ENCODE measurements at places on chromosomes 2 and 18. TPM values are rescaled to one million over a fixed set of nuclear protein-coding genes. Genes with fewer than 3 reads are reported as not detected.

The SH3BP4 gene
- 18.4 TPM for total RNA-seq

The UGT1A4 gene
- total RNA-seq, result not detected

The ARHGAP28 gene
- total RNA-seq, result 4.0 TPM

The NTSR2 gene
- not detected for total RNA-seq

The HOXD12 gene
- total RNA-seq, result not detected

The UGT1A8 gene
- not detected for total RNA-seq

The INO80C gene
- 27.2 TPM for total RNA-seq

The DYNAP gene
- total RNA-seq, result not detected

The POMC gene
- total RNA-seq, result 5.4 TPM

DNA sequence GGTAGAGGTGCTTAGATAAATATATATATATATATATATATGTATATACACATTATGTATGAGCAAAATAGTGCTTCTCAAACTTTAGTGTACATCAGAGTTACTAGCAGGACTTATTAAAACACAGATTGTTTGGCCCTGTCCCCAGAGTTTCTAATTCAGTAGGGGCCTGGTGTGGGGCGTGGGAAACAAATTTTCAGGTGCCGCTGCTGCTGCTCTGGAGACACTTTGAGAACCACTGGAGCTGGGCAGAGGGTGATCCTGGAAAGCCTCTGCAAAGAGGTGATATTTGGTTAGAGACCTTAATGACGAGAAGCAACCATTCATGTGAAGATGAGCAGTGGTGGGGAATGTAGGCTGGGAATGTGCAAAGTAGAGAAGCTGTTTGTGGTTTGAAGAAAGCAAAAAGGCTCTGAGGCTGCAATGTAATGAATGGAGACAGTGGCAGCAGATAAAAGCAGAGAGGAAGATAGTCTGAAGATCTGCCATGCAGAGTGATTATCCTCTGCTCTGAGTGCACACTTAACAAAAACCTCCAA is 142.9 kb downstream of the PLCL1 start:
- no peak for DNase-seq

DNA sequence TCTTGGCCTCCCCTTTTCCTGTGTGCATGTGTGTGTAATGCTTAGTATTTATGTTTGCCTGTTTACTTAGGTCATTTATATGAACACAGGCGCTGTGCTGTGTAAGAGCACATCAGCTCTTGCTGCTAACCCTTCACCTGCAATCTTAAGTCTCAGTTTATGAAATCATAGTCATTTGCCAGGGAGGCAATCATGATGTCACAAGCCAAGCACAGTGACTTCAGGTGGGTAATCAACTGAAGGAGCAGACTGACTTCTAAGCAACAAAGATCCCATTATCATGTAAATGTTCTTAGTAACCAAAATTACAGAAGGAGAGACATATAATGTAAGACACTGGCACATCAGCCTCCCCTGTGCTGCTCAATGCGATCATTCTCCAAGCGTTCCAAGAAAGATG is 386.3 kb upstream of the MEIS1 start:
- DNase-seq, result no peak

- DNase-seq, result no peak
Observed at GRCh38 chr2:29325544-29325943, 210.3 kb downstream of the CLIP4 start.

GRCh38 chr2:30488012-30488659 is 41.1 kb downstream of the LCLAT1 start:
- DNase-seq, result no peak

GRCh38 chr2:219538504-219538951 is 5.1 kb downstream of the CHPF start:
- DNase-seq, result no peak

DNA sequence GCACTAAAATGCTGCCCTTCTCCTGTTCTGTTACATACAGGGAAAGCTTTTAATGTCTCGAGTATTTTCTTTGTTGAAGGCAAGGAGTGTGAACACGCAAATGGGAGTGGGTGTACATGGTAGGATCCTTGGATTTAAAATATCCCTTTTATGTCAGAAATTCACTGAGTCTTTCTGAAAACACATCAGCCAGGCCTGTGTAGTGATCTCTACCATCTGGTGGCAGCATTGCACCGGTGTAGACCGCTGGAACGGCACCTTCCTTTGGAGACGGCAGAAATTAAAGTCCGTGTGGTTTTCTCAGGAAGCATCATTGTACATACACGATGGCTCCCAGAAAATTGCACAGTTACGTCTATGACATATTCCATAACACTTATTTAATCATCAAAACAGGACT is 515.8 kb downstream of the GALR1 start:
- DNase-seq, result no peak

DNA sequence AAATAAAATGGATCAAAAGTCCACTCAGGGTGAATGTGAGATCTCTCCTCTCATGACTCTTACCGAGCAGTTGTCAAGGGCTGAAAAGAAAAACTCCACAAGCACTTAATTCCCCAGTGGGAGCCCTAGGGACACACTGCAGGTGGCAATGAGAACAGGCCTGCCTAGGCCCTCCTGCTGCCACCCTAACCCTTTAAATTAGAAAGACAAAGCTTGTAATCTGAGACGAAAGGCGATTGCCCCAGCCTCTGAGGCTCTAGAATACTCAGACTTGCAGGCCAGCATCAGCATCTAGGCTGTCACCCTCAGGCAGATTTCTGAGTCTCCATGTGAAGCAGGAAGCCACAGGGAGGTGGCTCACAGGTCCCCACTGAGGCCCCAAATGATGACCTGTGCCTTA is 457.0 kb upstream of the MYT1L start:
- DNase-seq, result no peak

DNA sequence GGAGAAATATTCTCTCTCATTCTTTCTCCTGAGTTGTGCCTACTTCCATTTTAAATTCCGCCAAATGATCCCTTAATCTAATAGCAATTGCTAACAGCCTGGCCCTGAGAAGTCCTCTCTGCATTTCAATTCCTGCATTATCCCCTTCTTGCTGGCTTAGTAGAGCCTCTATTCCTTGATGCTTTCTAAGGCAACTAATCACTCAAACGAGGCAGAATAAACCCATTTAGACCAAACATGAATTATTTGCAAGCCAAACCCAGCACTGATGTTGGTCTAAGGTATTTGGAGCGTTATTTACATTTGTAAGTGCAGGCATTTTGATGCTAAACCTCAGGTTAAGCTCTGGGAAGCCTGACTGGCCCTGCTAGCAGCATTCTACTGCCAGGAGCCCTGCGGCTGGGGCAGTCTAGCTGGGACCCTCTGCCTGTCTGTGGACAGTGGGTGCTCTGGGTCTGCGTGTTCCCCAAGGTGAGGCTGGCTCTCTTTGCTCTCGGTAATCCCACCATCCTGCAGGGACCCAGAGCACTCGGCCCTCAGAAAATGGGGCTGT is 173.1 kb upstream of the HS6ST1 start:
- no peak for DNase-seq

GRCh38 chr2:65655000-65655399 is 222.6 kb upstream of the SPRED2 start:
- no peak for DNase-seq

DNA sequence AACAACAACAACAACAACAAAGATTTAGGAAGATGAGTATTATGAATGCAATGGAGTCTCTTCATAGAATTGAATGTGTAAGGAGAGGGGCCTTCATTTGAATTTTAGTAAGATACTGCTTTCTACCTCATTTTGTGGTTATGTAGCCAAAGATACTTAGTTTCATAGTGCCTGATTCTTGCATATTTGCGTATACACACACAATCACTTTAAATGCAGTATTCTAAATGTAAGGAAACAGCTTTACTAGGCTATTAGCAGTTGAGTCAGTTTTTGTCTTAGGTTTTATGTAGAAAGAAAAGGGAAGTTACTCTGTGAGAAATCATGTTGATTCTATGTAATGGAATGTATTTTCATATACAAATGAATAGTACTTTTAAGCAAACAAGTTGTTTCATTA is 80.5 kb downstream of the HAUS1 start:
- DNase-seq, result no peak

- DNase-seq, result no peak
Observed at GRCh38 chr18:36326771-36327170, 29.3 kb downstream of the FHOD3 start.
